ENCODE measurements at places on chromosomes 1 and 21. TPM values are rescaled to one million over a fixed set of nuclear protein-coding genes. Genes with fewer than 3 reads are reported as not detected.
A peak's percentile ranks its signal among the peaks of the same experiment; 100 is the strongest.

GRCh38 chr1:8722366-8722765, 95.1 kb downstream of the RERE start:
- H3K27ac ChIP-seq = no peak overlapping the region
- no peaks in the 10 kb centered on the region for H3K27me3 ChIP-seq
- peaks cover 4% of the 10 kb centered on the region for H3K4me1 ChIP-seq

DNA sequence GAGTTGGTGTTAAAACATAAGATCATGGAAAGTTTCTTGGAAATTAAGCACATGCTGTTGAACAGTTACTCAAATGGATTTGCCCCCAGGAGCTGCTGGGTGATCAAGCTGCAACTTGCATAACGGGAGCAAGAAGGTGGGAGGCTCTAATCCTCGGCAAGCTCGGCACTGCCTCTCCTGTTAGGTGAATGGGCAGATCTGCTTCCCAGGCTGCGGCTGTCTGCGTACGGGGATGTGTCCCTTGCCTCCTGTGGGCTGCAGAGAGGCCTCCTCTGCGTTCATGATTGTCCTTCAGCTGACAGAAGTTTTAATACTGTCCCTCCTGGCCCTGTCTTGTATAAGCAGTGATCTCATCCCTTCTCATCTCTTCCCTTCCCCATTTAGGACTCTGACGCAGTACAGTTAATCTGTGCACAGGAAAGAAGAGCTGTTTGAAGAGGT, 36.7 kb downstream of the ATP1A1 start:
- no peak overlapping the region for H3K4me3 ChIP-seq
- DNase-seq = no peak
- peaks cover 28% of the 10 kb centered on the region for H3K36me3 ChIP-seq
- no peaks in the 10 kb centered on the region for H3K27me3 ChIP-seq

The F13B gene
- under 0.01 TPM for total RNA-seq

GRCh38 chr1:222064388-222065211, 322.7 kb upstream of the DUSP10 start:
- peak overlapping the region; percentile 39 for H3K27ac ChIP-seq
- no peaks in the 10 kb centered on the region for H3K27me3 ChIP-seq
- peaks cover 7% of the 10 kb centered on the region for H3K4me1 ChIP-seq
- DNase-seq = peak; percentile 46

The TEDDM1 gene
- not detected for total RNA-seq

The RPL11 gene
- 693 TPM for total RNA-seq

Data from osteoblast (primary cell).